Muscle of back (tissue), 13 donors: ENCODE measurements at places on chromosomes 11 and 22.

- DNase-seq, result no peak
Observed at GRCh38 chr22:50723991-50724390, 14.0 kb upstream of the ACR start.

DNA sequence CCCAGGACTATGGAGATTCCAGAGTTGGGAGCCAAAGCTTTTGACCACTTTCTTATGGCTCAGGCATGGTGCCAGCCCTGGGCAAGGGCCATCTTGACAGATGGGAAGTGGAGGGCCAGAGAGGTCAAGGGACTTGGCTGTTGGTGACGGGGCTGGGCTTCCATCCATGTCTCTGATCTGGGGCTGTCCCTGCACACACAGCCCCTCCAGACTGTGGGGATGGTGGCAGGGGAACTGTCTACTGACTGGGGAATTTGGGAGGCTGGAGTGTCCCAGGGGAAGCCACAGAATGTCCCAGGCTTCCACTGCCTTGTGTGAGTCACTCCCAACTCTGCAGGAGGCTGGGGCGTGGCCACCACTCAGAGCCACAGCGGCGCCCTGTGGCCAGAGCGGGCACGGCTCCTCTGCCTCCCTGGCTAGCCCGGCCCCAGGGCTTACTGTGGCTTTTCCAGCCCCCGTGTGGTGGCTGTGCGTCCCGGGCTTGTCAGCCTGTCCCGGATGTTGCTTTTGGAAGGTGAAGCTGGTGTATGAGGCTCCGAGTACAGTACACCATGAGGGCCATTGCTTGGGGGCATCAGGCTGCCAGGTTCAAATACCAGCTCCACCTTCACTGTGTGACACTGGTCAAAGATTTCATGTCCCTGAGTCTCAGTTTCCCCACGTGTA, 19.6 kb downstream of the C22orf23 start:
- DNase-seq, result peak; percentile 76

DNA sequence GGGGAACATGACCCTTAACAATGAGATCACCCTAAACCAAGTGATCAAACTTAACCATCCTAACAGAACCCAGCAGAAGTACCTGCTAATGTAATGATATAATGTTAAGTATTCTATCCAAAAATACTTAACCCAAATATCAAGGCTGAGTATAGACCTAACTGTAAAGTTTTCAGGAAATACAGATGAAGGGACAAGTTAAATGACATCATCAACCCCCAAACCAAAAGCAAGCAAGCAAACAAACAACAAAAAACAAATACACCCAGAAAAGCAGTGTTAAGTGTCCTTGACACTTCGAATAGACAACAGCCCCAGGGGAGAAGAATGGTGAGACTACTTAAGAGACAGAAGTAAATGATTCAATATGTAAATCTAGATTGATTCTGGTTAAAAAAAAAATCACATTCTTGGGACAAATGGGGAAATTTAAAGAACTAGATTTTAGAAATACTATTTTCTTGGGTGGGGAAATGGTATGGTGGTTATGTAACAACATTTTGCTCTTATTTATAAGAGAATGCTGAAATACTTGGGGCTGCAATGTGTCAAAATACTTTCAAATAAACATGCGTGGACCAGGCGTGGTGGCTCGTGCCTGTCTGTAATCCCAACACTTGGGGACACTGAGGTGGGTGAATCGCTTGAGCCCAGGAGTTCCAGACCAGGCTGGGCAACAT, 2.5 kb downstream of the CSTF3 start:
- no peak for DNase-seq

DNA sequence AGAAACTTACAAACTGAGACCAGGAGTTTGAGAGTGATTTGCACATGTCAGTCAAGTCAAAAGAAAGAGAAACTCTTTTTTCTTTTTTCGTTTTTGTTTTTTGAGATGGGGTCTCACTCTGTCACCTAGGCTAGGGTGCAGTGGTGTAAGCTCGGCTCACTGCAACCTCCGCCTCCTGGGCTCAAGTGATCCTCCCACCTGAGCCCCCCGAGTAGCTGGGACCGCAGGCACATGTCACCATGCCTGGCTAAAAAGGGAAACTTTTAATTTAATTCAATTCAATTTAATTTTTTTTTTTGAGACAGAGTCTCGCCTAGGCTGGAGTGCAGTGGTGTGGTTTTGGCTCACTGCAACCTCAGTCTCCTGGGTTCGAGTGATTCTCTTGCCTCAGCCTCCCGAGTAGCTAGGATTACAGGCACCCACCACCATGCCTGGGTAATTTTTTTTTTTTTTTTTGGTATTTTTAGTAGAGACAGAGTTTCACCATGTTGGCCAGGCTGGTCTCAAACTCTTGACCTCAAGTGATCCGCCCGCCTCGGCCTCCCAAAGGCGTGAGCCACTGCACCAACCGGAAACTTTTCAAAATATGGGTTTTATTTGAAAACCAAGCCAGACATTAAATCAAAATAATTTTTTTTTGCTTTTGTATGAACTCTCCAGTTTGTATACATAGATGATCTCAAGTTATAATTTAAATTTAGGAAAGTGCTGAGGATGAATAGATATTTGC, 9.9 kb downstream of the UCP3 start:
- DNase-seq, result no peak

- no peak for DNase-seq
Observed at GRCh38 chr11:28257761-28258160, 149.6 kb downstream of the METTL15 start.

DNA sequence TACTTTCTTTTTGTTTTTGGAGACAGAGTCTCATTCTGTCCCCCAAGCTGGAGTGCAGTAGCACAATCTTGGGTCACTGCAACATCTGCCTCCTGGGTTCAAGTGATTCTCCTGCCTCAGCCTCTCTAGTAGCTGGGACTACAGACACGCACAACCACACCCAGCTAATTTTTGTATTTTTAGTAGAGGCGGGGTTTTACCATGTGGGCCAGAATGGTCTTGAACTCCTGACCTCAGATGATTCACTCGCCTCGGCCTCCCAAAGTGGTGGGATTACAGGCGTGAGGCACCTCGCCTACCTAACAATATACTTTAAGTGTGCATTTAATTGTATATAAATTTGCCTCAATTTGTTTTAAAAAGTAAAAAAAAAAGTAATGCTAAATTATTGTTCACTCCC, 38.4 kb downstream of the GRK3 start:
- no peak for DNase-seq

DNA sequence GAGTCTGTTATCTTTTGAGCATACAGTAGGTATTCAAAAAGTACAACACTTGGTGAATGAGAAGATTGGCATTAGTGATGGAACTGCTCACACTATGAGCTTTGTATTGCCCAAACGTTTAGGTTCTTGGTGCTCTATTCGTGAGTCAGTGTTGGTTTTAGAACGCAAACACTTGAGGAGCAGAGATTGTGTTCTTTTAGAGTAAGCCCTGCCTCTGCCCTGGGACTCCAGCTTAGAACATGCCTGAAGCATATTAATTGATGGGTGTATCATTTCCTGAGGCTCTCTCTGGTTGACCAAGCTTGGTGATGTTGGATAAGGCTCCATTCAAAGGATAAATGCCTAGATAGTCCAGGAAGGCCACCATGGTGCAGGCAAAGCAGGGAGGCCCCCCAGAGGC, 10.9 kb downstream of the MTNR1B start:
- no peak for DNase-seq

- DNase-seq, result no peak
Observed at GRCh38 chr11:94325681-94326080, 21.3 kb downstream of the IZUMO1R start.

- DNase-seq, result no peak
Observed at GRCh38 chr22:40487663-40488249, 117.4 kb downstream of the SGSM3 start.

GRCh38 chr22:20022231-20022977, 1.5 kb downstream of the TANGO2 start:
- no peak for DNase-seq

DNA sequence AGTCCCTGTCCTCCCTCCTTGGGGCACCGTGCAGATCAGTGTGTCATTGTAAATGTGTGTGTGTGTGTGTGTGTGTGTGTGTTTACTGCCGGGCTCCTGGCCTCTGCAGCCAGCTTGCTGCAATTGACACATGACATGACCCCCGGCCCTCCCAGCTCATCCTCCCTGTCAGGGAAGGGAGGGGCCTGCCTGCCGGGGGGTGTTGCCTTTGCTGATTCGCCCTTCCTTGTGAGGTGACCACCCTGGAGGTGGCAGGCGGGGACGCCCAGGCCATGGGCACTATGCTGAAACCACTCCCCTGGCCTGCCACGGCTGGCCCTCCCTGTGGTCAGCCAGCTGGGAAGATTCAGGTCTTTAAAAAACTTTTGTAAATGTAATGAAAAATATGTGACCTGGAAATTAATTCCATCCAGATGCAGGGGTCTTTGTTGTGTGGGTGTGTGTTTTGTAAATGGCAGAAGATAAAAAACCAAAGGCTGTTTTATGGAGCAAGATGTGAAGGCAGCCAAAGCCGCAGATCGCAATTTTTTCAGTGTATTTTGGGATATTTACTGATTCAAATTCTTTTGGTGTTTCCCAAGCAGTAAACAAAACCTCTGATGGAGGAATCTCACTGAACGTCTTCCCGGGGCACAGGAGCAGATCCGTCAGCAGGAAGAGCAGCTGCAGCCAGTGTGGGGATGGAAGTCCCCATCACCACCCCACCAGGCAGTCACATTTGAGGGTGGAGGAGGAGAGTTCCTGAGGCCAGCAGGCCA, 23.2 kb downstream of the SHISAL1 start:
- DNase-seq, result no peak

DNA sequence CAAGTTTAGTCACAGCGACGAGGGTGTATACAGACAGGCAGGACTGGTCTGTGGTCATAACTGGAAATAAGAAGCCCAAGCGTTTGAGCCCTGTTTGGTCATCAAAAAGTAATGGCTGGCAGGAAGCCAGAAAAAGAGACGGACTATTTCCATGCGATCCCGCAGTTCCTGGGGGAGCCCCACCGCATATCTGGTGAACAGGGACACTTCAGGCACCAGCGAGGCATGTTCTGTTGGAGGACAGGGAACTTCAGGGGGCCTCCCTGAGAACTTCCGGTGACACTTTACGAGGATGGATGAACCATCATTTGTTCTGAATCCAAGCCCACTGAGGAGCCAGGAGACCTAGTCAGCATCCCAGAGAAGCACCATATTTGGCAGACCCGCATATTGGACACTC, 29.7 kb upstream of the TRIM29 start:
- DNase-seq, result no peak

DNA sequence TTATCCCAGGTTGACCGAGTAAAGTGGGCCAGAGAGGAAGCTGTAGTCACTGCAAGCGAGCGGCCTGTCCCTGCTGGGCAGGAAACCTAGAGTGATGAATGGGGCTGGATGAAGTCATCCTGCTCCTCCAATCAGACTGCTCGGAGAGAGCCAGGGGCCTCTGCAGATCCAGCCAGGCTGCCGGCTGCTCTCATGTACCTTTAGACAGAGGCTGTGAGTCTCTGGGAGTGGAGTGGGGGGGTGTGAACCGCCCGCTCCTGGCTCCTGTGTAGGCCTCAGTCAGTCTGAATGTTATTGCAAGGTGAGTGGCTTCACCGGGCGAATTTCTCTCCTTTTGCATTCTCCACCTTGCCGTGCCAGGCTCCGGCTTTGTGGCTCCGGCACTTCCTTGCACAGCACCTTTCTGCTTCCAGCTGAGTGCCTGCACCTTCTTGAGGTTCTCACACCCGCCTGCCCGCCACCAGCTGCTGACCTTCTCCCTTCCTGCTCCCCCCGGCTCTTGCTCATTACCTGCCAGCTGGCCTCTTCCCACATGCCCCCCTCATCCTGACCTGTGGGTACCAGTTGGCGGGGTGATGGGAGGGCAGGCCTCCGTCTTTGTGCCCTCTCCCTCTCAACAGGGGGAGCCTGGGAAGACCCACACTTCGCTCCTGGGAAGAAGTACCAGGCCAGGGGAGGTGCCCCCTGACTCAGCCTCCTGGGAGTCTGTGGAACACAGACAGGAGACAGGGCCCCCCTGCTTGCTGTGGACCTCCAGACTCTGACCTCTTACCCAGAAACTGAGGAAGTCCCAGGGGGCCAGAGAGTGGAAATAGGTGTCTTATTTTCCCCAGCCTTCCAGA, 79.9 kb downstream of the GRAMD1B start:
- peak; percentile 48 for DNase-seq

- no peak for DNase-seq
Observed at GRCh38 chr11:134880788-134881187, 468.7 kb upstream of the B3GAT1 start.

DNA sequence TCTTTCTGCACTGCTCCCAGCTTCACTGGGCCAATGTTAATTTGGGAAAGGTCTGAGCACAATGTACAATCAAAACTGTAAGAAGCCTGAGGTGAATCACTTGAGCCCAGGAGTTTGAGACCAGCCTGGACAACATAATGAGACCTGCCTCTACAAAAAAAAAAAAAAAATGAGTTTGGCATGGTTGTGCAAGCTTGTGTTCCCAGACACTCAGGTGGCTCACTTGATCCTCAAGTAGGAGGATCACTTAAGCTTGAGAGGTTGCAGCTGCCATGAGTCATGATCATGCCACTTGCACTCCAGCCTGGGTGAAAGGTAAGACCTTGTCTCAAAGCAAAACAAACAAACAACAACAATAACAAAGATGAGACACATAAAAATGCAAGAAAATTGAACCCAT, 38.6 kb upstream of the SC5D start:
- no peak for DNase-seq

DNA sequence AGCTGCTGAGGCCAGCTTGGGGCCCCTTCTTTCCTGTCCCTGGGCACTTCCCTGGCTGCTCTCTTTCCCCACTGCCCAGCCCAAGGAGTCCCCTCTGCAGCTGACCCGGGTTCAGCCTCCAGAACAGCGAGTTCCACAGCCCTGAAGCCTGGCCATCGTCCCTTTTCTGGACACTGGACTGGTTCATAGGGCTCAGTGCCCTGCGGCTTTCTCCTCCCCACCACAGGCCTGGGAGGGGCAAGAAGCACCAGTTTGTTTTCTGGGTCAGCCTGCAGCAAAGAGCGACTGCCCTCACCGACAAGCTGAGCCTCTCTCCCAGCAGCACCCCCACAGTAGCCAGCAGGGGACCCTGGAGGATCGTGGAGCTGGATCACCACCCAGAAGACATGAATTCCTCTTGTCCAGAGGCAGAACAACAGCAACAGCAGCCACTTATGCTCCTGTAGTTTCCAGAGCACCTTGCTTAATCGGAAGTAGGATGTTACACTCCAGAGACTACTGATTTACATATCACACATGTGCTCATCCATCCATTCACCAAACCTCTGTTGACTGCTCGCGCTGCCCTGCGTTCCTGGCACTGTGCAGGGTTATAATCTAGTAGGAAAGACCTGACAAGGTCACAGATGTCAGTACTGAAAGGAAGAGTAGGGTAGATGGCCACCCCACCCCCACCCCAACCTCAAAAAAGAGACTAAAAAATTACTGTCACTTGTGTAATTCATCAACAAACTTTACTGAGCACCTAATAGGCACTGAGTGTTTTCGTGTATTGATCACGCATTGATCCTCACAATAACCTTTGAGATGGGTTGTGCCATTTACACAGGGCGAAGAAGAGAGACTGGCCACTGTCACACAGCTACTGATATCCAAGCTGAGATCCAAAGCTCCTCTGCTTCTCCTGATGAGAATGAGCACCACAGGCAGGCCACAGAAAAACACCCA, 13.0 kb upstream of the CXCR5 start:
- no peak for DNase-seq

GRCh38 chr22:22840780-22841179, 46.8 kb upstream of the IGLL5 start:
- no peak for DNase-seq

- DNase-seq, result no peak
Observed at GRCh38 chr11:45651841-45652749, 13.3 kb downstream of the CHST1 start.

- DNase-seq, result no peak
Observed at GRCh38 chr11:2892967-2893528, 7.5 kb upstream of the CDKN1C start.

- no peak for DNase-seq
Observed at GRCh38 chr22:24950272-24950902, 2.1 kb upstream of the KIAA1671 start.
